MG63 (cell line): ENCODE measurements at places on chromosomes 4 and X. TPM values are rescaled to one million over a fixed set of nuclear protein-coding genes. Genes with fewer than 3 reads are reported as not detected.

DNA sequence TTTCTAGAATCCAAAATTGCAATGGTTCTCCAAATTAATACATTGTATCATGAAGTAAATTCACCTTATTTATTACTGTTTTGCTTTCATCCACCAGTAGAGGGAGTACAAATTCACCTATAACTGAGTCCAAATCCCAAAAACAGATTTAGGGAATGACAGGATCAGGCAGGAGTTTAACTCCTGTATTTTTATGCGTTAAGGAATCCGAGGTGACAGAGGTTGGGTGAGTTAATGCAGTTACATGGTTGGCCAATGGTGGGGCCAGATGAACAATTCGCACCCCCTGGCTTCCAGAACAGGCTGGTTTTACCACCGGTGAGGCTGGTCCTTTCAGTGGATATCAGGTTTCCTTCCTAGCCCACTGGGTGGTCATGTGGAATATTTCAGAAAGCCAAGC lies 82.4 kb downstream of the MTNR1A start:
- DNase-seq = no peak

SLC10A4 gene
- not detected in 2 replicates for total RNA-seq

TRO gene
- 2.8 and 3.7 TPM in 2 replicates for total RNA-seq

SH3TC1 gene
- total RNA-seq = 2.5 and 7.4 TPM in 2 replicates

DNA sequence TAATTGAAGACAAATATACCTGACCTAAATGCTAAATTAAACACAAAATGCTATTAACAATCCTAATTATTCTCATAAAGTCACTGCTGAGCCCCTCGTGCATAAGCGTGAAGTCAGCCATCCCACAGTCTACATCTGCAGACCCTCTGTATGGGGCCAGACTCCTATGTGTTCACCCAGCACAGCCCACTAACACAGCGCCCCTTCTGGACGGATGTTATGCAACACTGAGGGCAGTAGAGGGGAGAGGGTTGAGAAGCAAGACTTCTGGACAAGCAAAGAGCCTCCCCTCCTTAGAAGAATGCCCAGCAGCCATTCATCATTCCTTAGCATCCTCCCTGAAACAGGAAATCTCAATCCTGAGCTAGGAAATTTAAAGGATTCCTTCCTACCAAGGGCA lies 7.9 kb downstream of the TRPC3 start:
- no peak for DNase-seq

DNA sequence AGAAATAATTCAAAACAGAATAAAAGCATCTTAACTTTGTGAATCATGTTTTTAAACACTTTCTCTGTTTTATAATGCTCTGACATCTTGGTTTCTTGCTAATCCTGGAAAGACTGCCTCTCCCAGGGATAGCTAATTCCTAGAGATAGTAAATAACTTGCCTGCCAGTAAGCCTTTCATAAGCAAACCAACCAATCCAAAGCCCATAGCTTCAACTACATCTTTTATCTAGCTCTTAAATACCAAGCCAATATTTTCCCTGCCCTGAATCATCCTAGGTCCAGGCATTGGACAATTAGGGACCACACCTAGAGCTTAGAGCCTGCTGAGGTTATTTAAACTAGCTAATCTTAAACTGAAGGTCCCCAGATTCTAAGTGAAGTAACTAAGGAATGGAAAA lies 223.7 kb upstream of the DIPK2B start:
- DNase-seq = no peak

ATP2B3 gene
- 0.13 TPM in 1 of 2 replicates, not detected in the other for total RNA-seq

XAGE1B gene
- total RNA-seq = not detected in 2 replicates

CDKL2 gene
- total RNA-seq = not detected in 2 replicates

DNA sequence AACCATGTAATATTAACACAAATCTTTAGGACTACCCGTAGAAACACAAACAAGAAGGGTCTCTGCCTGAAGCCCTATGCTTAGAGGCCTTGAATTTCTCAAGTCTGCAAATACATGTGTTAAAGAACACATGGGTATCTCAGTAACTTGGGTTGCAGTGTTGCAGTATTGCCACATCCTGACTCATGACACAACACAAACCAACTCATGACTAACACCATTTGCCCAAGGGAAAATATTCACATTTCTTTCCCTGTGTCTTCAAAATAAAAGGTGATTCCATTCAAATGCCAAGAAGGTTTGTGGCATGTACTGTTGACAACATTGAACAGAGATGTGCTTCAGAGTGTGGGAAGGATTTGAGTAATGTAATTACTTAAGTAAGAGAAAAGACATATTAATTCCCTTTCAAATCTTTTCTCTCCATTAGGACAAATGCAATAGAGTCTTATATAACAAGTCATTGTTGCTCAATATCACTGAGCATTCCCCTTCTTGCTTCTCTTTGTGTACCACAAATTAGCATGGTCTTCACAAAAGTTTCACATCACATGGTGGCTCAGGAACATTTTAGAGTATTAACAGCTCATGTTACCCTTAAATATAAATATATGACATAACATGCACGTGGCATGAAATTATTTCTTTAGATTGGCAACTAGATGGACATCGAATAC lies 487.1 kb downstream of the STPG2 start:
- DNase-seq = no peak

REELD1 gene
- 0.56 TPM in 1 of 2 replicates, not detected in the other for total RNA-seq

GRCh38 chrX:153909024-153909979 lies 4.8 kb downstream of the AVPR2 start:
- DNase-seq = no peak

DNA sequence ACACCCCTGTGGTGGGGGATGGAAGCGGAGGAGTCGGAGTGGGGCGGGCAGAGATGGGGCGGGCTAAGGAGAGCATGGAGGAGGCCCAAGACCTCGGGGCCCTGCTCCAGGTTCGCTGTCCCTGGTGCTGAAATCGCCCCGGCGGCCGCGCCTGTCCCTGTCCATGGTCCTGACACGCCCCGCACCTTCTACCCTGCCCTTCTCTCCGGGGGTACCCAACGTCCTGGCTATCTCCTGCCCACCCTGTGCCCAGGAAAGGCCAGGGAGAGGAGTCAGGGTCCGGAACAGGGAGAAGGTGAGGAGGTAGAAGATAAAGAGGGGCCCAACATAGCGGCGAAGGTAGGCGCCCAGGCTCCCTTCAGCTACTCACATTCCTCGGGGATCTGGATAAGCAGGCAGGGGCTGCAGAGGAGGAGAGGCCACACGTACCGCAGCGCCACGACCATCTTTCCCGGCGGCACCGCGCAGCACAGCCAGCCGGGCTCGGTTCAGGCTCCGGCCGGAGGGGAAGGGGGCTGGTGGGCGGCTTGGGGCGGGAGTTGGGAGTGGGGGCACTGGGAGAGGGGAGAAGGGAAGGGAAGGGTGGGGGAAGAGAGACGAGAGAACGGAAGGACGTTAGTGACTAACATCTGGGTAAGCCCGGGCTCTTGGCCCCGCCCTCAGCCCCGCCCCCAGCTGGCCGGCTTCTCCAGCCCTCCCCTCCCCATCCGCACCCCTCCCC lies 10.4 kb downstream of the L1CAM start:
- no peak for DNase-seq

SPANXN4 gene
- total RNA-seq = not detected in 2 replicates

DNA sequence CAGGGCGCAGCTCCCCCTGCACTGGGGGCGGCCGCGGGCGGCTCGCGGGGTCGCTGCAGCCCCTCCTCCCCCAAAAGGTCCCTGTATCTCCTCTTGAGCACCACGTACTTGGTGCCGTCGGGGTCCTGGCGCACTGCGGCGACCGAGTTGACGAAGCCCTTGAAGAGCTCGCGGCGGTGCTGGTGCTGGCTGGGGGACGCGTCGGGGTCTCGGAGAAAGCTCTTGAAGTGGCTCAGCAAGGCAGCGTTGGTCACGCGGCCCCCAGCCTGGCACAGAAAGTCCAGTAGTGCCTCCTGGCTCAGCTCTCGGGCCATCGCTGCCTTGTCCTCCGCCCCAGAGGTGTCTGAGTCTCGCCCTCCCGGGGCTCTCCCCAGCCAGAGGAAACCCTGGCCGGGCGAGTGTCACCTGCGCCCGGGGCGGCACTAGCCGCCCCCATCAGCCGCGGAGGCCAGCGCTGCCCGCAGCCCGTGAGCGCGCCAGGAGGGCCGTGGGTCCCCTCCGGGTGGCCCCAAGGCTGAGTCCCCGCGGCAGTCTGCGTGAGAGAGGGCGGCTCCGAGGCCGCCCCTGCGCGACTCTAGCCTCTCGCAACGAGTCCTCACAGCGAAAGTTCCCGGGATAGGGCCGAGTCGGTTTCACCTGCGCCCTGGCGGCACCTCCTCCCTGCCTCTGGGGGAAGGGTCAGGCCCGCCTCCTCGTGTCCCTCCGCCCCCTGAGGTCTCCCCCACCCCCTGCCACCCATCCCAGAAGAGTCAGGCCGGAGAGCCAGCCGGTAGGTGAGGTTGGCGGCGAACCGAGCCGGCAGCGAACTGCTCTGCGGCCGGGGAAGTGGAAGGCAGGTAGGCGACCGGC lies at the start of gene SOWAHB:
Gene SOWAHB (minus strand): TSS at position 609 of the 849 bp plus-strand sequence. CDS start 295 bp downstream, at position 314.
- no peak for DNase-seq

DNA sequence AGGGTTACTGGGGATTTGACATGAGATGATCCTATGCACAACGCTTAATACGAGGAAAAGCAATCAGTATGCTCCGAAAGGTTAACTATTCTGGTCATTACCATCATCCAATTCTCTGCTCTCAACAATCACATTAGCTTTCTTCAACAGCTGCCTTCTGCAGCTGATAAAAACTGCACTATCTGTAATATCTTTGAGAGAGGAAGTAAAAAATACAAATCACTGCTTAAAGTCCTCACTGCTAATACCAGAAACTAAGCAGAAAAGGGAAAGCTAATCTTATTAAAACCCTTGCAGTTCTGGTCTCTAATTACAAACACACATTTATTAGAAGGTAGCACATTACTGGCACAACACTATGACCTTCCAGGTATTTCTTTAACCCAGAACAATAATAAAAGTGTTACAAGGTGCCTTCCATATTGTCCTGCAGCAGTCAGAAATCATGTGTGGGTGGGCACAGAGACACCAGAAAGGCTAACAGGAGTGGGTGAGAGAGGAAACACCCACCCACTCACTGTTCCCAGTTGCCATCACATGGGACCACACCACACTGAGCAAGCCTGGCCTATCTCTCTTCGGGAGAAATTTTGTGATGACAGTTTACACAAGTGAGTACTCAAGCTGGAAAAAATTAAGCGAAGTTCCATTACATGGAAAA lies 71.0 kb downstream of the RELL1 start:
- DNase-seq = no peak

ESX1 gene
- total RNA-seq = not detected in 2 replicates

NLGN4X gene
- not detected in 2 replicates for total RNA-seq

- no peak for DNase-seq
These were observed 1365.2 kb downstream of the STIM2 start for GRCh38 chr4:28225689-28226353.

GRCh38 chr4:66071911-66072310 lies 401.6 kb upstream of the EPHA5 start:
- no peak for DNase-seq

GRCh38 chrX:135391734-135392133 lies 30.0 kb upstream of the SMIM10L2A start:
- no peak for DNase-seq

GRCh38 chr4:37635155-37635554 lies 51.0 kb downstream of the RELL1 start:
- no peak for DNase-seq

DNA sequence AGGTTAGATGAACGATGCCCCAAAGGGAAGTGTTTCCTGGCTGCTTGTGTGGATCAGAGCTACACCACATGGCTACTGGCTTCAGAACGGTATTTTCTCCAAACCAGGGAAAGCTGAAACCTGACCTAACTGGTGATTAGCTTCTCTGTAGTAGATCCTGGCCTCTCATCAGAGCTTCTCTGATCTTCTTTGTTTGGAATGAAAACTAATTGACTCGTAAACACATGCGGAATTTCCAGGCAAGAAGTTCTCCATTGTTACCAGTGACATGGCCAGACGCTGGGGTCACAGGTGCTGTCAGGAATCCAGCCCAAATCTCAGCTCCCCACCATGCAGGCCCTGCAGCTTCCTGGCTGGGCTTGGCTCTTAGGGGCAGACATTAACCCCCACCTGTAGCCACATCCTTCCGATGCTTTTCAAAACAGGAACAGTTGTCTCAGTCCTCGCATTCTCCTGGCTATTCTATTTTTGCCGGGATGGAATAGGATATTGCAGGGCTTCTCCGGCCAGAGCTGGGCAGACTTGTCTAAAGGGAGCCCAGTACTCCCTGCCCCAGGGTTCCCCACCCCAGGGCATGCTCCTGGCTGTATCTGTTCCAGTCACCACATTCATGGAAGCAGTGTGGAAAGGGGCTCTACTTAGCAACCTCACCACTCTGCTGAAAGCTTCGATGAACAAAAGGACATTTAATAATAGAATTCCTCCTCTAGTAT lies 305.4 kb upstream of the F9 start:
- DNase-seq = no peak

GRCh38 chr4:54215379-54216077 lies 13.6 kb upstream of the PDGFRA start:
- no peak for DNase-seq

- no peak for DNase-seq
These were observed 129.0 kb downstream of the SH2D1A start for GRCh38 chrX:124475358-124475757.

DNA sequence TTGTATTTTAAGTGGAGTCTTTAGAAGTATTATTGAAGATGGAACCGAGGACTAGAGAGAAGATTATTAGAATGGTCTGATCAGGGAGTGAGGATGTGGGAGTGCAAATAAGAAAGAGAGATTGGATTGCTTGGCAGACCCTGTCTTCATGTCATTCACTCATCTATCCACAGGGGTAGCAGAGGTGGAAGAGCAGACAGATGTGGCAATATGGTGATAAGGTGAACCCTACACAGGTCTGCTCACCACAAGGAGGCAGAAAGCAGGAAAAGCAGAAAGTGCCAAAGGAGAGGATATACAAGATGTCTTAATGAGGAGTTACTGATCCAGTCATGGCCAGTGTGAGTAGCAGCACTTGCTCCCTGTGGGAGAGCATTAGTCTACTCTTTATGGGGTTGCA lies 129.4 kb downstream of the MAGEE2 start:
- no peak for DNase-seq

GRCh38 chr4:141174457-141174856 lies 41.2 kb upstream of the RNF150 start:
- DNase-seq = no peak

DNA sequence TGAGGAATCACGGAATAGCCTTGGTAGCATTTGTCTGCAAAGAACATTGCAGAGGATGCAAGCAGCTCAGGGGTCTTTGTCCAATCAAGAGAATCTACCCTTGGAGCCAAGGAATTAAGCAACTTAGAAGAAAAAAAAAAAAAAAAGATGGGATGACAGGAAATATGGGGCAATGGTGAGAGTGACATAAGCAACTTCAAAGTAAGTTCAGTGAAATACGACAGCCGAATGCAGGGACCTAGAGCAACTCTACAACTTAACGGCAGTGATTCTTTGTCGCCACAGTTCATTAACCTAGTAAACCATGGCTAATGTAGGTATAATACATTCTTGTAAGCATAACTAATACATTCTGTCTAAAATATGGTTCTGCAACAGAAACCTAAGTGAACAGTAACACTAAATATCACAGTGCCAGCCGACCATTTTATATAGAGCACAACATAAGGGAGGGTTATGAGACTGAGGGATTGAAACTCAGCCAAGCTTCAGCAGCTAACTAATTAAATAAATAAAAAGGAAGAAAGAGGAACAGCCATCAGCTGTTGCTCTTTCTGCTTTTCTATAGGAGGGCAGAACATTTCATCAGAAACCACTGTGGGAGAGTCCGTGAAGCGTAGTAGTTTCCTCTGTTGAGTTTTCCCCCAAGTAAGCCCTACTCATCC lies 74.7 kb downstream of the PPARGC1A start:
- no peak for DNase-seq

GRCh38 chrX:95248386-95248785 lies 1436.3 kb upstream of the DIAPH2 start:
- DNase-seq = no peak
